ENCODE measurements at places on chromosomes 16 and 17.

GRCh38 chr17:63405741-63406261 is 40.3 kb downstream of the CYB561 start:
- DNase-seq = peak; percentile 73

GRCh38 chr16:23855010-23855409 is 19.2 kb downstream of the PRKCB start:
- DNase-seq = no peak

GRCh38 chr17:67260170-67260987 is 15.4 kb upstream of the HELZ start:
- no peak for DNase-seq

DNA sequence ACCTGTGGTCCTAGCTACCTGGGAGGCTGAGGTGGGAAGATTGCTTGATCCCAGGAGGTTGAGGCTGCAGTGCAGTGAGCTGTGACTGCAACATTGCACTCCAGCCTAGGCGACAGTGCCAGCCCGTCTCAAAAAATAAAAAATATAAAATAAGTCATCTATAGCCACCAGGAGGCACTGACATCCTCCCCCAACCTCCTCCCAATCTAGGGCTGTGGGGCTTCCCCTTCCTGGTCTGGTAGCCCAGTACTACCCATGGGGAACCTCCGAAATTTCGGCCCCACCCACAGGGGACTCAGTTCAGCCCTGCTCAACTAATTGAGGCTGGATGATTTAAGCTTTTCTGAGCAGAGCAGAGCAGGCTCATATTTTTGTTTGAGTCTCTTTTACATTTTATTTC is 3.2 kb downstream of the ZSCAN10 start:
- DNase-seq = no peak

GRCh38 chr17:37174205-37174604 is 201.6 kb upstream of the C17orf78 start:
- DNase-seq = no peak

GRCh38 chr17:39238311-39238972 is 12.7 kb upstream of the STAC2 start:
- no peak for DNase-seq

DNA sequence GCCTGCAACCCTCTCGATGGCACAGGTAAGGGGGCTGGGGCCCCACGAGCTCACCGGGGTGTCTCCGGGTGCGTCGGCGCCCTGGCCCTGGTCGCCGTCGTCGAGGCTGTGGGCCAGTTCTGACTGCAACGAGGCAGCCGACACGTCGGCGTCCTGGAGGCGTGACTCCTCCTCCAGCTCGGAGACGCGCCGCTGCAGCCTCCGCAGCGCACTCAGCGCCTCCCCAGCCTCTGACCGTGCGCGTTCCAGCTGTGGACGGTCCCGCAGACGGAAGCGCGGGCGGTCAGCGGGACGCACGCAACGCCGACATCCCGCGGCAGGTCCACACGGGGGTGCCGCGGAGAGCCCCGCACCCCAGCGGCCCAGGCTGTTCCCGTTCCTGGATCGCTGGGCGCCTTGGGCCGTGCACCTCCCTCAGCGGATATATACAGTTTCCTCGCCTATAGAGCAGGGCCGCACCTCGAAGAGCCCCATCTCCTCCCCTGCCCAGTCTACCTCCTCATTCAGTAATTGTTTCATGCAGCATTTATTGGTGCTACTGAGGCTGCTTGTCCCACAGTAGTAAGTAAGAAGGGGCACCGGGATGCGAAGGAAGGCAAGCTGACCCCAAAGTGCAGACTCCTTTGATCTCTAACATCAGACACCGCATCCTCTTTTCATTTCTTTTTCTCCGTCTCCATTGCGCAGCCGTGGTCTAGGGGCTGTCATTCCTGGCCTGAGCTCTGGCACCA is 5.8 kb downstream of the THOC6 start:
- no peak for DNase-seq

GRCh38 chr16:47712276-47713224 is 251.4 kb downstream of the PHKB start:
- DNase-seq = no peak

GRCh38 chr17:50477976-50478375 is 684 bp upstream of the RSAD1 start:
- no peak for DNase-seq

DNA sequence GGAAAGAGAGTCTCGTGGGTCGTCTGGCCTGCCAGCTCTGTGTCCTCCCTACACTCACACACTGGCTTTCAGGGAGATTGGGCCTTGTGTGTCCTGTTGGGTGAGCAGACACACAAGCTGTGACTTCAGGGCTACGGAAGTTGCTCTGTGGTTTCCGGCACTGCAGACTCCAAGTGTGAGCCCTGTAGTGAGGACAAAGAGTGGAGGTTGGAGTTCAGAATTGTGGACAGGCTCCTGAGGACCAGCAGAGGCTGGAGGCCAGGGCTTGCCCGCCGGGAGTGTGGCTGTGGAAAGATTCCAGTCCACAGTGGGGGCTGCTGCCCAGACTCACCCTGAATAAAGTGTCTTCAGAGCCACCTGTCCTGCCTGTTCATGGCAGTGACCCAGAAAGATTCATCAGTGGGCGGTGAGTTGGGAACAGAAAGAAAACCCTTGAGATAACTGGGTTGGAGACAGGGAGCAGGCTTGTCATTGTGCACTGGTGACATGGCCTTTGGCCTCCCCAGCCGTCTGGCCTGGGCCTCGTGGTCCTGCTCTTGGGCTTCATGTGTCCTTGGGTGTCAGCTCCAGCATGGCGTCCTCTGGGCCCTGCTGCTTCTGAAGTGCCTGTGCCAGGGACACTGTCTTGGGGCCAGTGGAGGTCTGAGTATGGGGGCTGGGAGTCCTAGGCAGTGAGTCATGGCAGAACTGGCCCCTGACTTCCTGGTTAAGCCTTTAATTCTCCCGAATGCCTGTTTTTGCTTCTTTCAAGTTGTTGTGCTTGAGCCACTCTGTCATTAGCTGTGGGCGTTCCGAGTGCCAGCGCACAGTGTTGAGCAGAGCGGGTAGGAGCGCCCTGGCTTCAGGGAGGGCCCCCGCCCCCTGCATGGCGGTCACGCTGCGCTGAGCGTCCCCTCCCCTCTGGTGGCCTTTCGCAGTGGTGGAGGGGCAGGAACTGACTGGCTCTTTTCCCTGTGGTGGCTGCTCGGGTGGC is 19.9 kb upstream of the ZNF750 start:
- no peak for DNase-seq

GRCh38 chr17:39051001-39051585 is 83.9 kb upstream of the FBXO47 start:
- DNase-seq = no peak
